ENCODE measurements at places on chromosomes 6 and 20.

- DNase-seq, result no peak
Observed at GRCh38 chr20:41138475-41139226, 1.3 kb downstream of the PLCG1 start.

DNA sequence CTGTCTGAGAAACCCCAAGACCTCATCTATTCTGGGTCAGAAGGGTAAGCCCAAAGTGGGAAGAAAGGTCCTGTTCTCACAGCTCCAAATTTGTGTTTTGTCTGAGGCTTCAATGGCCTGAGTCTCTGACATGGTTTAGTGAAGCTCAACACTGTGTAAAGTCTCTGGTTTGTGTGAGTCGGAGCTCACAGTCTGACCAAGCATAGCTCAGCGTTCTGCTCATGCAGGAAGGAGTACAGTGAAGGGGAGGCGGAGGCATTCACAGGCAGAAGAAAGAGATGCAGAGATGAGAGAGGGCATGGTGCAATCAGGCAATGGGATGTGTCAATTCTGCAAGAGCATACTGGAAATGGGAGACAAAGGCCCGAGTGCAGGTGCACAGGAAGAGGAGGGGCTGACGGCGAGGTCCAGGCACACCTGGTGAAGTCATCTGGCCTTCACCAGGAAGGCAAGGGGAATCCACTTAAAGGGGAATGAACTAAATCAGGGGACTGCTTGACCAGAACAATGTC is 463.0 kb upstream of the AGPAT4 start:
- DNase-seq, result no peak

GRCh38 chr6:142223938-142224337 is 76.9 kb downstream of the VTA1 start:
- no peak for DNase-seq

- no peak for DNase-seq
Observed at GRCh38 chr6:4057036-4057435, 21.9 kb downstream of the FAM217A start.

Data from Ammon's horn (tissue), 1 donor.